HS-5 (cell line): ENCODE measurements at places on chromosomes 13 and 19.

DNA sequence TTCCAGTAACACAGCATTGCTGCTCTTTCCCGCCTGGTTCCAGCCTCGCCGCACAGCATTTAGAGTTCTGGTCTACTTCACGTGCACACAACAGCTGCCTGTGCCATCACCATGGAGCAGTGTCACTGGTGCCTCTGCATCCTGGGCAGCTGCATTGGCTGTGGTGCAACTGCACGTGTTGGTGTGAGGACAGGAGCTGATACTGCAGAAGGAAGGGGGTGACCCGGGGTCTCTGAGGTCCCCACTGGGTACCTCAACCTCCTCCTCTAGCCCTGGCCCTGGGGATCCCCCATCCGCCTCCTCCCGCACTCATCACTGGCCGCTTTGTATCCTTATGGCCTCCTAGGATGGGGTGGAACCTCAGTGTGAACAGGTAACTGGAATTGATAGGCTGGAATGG lies 112.5 kb downstream of the SOX1 start:
- no peak for DNase-seq

DNA sequence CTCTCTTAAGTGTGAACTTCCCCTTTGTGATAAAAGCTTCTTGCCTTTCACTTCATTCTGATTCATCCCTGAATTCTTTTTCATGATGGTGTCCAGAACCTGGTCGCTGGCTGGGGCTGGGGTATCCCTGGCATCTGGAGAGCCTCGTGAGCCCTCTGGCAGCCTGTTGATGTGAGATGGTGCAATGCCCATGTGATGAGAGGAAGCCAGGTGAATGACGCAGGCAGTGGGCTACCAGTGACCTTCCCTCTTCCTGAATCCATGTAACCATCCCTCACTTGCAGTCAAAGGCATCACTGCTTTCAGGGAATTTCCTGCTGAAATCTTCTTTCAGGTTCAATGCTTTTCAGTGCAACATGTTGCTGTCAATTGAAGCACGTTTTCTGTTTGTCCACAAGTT lies 158.6 kb upstream of the SLC10A2 start:
- DNase-seq, result no peak

DNA sequence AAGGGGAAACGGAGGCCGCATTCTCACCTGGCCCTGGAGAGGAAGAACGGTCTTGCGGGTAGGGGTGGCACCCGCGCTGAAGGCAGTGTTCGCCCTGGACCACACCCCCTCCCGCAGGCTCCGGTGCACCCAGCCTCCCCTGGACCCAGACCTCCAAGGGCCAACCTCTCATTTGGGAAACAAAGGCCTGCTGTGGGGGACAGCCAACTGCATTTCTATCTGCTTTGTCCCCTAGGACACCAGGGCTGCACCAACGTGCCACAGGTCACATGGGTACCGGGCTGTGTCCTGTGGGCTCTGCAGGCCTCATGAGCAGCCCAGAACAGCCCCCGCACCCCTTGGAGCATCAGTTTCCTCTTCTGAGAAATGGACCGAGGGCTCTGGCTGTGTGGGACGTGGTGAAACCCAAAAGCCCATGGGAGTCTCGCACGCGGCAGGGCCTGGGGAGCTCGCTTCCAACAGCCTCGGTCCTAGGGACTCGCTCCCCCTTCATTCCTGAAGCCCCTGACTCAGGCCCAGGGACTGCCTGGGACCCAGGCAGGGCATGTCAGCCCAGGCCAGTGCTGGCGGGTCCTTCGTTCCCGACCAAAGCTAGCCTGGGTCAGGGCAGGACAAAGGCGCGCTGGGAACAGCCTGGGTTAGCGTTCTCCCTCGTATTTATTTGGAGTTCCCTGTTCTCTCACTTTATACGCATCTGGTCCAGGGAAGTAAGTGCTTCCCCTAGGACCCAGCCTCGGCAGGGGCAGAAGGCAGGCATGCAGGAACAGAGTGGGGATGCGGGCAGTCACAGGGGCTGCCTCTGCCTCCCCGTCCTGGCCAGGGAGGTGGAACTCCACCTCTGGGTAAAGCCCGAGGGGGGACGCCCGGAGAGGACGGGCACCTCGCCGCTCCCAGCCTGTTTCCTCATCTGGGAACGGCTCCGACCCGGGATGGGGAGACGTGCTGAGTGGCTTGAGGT lies 4.6 kb downstream of the TCF3 start:
- no peak for DNase-seq

GRCh38 chr19:43618921-43619261 lies 538 bp downstream of the ZNF428 start:
- no peak for DNase-seq

GRCh38 chr19:56271151-56271550 lies 1.4 kb upstream of the EDDM13 start:
- no peak for DNase-seq

GRCh38 chr13:28058866-28059613 lies 41.3 kb downstream of the FLT3 start:
- DNase-seq, result no peak

- no peak for DNase-seq
Measured at GRCh38 chr19:5950741-5951140, 27.2 kb downstream of the RANBP3 start.

GRCh38 chr13:75770592-75771011 lies 134.5 kb downstream of the LMO7 start:
- DNase-seq, result no peak

- no peak for DNase-seq
Measured at GRCh38 chr19:802498-803098, 5.3 kb downstream of the PTBP1 start.

- DNase-seq, result no peak
Measured at GRCh38 chr13:72384186-72384823, 343.1 kb downstream of the MZT1 start.

- DNase-seq, result no peak
Measured at GRCh38 chr13:113224486-113224885, 15.1 kb downstream of the CUL4A start.

- DNase-seq, result no peak
Measured at GRCh38 chr13:26538363-26539317, 18.8 kb upstream of the WASF3 start.

DNA sequence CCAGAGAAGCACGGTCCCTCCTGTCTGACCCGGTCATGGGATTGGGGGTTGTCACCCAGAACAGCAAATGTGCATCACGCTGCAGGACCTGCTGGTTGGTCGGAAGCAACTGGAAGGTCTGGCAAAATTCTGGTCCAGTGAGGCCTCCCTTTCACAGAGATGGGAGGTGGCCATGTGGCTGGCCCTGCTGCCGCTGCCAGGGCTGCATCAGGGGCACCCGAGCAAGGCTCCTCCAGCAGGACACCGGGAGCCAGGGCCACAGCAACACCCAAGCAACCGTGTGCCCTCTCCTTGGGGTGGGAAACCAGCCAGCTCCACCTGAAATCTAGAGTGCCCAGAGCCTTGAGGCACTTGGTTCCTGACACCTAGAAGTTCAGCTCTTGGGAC lies 11.5 kb upstream of the GAS6 start:
- DNase-seq, result no peak

GRCh38 chr19:21604951-21605476 lies 99.6 kb downstream of the ZNF429 start:
- DNase-seq, result no peak

- no peak for DNase-seq
Measured at GRCh38 chr13:75670496-75670895, 34.4 kb downstream of the LMO7 start.
